Activated CD8-positive, alpha-beta T cell treated with anti-CD3 and anti-CD28 coated beads, Interleukin-2, amount 10 ng/mL, durations not matched to agents 7 days and 5 days (primary cell): ENCODE measurements at places on chromosomes 6 and 20.

GRCh38 chr20:63703976-63704748, 3.6 kb downstream of the ARFRP1 start:
- DNase-seq = no peak

DNA sequence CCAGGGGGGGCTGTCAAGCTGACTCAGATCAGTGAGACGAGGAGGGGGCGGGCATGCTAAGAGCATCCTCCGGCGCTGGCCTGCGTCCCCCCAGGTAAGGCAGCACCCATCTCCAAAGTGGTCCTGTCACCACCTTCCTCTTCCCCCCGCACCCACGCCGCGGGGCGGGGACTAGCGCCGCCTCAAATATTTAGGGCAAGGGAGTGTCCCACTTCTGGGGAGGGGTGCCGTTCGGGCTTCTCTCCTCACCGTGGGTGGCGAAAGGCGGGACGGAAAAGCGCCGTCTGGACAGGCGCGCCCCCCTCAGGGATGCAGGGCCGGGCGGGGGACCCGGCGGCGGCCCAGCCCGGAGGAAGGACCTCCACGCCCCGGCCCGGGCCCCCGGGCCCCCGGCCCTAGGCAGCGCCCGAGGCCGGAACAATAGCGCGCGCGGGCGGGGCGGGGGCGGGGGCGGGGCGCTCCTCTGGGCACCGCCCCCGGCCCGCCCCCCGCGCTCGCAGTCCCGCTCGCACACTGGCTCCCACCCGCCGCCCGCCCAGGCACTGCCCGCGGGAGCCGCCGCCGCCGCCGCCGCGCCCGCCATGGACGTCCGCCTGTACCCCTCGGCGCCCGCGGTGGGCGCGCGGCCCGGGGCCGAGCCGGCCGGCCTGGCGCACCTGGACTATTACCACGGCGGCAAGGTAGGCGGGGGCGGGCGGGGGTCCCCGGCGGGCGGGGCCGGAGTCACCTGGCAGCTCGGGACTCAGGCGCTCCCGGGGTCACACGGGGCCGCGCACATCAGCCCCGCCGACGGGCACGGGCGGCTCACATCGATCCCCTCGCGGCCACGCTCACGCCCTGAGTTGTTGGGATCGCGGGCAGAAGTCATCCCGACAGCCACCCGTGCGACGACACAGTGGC, at the start of gene TOX2:
Gene TOX2 (plus strand): TSS at position 542 of the 900 bp plus-strand sequence. CDS start 40 bp downstream, at position 582.
- peak; percentile 41 for DNase-seq

DNA sequence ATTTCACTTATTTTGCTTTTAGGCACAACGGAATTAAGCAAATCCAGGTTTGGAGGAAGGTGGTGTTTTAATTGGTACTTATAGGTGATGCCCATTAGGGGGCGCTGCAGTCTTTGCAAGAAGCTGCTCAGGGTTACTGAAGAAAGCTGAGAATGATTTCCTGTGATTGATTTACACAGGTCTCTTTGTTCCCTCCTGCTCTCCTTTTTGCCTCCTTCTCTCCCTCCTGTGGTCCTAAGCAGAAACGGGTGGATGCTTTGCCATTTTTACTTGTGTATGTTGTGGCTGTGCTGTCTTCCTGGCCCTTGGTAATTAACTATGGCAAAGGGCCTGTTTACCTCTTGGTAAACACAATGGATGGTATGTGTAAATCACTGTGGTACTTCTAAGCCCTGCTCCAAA, 97.8 kb downstream of the ANKS1A start:
- peak; percentile 77 for DNase-seq

DNA sequence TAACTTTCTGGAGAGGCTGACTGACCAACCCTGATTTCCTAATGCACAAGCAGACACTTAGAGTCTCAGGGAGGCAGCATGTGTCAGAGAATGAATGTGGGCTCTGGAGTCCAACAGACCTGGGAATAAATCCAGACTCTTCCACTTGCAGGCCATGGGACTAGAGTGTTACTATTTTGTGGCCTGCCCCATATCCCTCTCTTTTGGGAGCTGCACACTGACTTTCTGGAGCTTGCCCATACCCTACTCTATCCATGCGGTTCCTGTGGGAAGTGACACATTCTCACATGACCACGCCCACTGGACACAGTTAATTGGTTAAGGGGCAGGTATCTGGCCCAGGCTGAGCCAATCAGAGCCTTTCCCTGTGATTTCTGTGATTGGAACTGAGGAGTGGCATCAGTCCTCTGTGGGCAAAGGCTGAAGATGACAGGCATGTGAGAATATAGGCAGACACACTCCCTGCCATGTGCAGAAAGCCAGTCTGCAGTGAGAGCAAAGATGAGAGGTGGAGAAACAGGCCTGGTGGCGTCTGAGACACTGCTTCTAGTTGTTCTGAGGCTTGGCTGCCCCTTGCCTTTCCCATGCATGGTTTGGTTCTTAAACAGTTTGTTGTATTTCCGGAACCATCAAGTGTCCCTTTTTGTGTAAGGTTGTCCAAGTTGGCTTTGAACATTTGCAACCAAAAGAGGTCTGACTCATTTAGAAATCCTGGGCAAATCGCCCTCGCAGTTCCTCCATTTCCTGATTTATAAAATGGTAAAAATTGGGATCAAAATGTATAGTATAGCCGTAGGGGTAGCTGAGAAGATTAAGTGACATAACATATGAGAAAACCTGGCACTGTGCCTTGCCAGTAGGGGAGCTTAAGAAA, 125.6 kb downstream of the CDC5L start:
- DNase-seq = no peak

GRCh38 chr6:116404696-116405095, 33.9 kb downstream of the DSE start:
- no peak for DNase-seq

DNA sequence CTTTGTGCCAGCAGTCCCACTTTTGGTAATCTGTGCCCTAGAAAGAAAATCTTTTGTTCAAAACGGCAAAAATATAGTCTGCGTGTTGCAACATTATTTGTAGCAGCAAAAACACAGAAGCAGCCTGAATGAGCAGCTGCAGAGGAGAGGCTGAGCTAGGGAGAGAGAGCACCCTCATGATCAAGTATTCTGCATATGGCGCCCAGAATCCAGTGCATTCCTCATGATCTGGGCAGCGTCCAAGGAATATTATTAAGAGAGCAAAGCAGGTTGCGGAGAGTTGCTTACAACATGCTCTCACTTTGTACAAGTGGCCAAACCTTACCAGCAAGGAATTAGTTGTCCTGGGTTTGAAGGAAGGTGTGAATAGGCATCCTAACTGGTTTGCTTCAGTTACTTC, 25.9 kb downstream of the KIZ start:
- no peak for DNase-seq

DNA sequence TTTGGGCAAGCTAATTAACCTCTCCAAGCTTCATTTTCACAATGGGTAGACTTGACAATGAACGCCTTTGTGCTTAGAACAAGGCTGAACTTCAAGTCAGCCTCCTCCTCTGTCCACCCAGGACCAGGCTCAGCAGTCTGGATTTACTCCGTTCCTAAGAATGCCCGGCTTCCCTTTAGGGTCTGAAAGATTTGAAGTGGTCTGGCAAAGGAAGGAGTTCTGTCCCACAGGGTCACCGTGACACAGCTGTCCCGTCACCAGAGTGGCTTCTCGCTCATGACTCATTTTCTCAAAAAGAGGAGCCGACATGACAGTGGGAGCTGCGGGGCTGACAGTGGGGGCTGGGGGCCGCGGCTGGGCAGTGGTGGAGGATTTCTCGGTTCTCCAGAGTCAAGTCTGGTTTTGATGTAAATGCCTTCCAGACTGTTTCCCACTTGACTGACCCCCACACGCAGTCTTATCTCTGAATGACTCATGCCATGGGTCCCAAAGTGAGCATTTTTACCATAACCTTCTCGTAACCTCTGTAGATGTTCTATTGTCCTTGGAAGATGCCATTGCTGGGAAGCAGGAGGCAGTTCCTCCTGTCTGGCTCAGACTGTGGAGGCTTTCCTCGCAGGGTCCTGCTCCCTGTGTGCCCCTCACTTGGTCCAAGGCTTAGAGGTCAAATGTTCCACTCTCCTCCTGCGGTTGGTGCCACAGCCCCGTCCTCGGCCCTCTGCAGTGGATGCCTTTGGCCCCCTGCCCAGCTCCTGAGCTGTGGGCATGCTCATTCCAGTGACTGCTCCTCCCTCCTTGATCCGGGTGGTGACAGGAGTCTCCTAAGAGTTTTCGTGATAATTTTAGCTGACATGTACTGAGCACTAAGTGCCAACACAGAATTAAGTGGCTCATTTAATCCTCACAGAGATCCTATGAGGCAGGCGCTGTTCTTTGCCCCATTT, 253.1 kb downstream of the FNDC1 start:
- DNase-seq = no peak

GRCh38 chr20:45253261-45253660, 1.1 kb downstream of the SLPI start:
- no peak for DNase-seq

GRCh38 chr20:23939641-23940040, 48.9 kb downstream of the GGTLC1 start:
- DNase-seq = no peak

GRCh38 chr6:44020664-44021425, 106.4 kb downstream of the MRPL14 start:
- no peak for DNase-seq

GRCh38 chr6:27161946-27162603, 85.4 kb upstream of the PRSS16 start:
- peak; percentile 46 for DNase-seq

- no peak for DNase-seq
Observed at GRCh38 chr6:153340568-153340967, 209.5 kb upstream of the RGS17 start.

DNA sequence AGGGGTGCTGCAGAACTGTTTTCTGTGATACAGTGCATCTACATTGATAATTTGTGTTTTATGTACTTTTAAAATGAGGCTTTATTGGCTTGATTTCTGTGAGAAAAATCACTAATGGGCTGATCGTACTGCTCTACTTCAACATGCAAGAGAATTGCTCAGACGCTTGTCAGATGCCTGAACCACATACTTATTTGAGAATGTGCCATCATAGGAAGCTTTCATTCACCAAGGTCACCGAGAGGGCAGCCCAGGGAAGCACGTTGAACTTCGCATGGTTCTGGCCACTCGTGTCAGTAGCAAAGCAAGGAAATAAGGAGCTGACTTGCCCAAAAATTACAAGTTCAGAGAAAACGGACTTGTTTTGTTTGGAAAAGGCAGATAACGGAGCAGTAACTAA, 168.5 kb upstream of the AKAP12 start:
- no peak for DNase-seq

DNA sequence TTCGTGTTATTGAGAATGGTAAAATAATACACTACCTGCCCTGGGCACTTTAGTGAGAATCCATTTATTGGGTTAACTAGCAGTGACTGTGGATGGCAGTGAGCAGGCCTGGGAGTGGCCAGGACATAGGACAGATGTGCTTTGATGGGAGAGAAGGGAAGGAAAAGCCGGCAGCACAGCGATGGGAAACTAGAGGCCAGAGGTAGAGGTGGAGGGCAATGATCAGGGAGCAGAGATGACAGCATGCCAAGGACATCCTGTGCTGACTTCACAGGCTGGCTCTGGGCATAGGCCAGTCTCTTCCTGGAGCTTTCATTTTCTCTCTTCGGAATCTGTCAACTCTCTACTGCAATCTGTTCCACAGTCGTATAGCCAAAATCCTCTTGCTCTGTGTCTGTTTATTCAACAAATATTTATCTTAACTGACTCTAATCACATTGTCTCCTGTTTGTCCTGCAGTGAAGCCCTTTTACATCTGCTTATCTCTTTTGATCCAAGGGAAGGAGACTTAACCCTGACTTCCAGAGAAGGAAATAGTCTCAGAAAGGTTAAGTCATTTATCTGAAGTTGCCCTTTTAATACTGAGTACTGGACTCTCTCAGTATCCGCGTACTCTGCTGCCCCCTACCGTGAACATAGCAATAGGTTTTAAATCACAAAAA, 18.4 kb upstream of the MMP24 start:
- DNase-seq = peak; percentile 88
